Left lung (tissue), 14 donors: ENCODE measurements at places on chromosomes 2 and 18. TPM values are rescaled to one million over a fixed set of nuclear protein-coding genes. Genes with fewer than 3 reads are reported as not detected.

The SRD5A2 gene
- 0.99 TPM for total RNA-seq

DNA sequence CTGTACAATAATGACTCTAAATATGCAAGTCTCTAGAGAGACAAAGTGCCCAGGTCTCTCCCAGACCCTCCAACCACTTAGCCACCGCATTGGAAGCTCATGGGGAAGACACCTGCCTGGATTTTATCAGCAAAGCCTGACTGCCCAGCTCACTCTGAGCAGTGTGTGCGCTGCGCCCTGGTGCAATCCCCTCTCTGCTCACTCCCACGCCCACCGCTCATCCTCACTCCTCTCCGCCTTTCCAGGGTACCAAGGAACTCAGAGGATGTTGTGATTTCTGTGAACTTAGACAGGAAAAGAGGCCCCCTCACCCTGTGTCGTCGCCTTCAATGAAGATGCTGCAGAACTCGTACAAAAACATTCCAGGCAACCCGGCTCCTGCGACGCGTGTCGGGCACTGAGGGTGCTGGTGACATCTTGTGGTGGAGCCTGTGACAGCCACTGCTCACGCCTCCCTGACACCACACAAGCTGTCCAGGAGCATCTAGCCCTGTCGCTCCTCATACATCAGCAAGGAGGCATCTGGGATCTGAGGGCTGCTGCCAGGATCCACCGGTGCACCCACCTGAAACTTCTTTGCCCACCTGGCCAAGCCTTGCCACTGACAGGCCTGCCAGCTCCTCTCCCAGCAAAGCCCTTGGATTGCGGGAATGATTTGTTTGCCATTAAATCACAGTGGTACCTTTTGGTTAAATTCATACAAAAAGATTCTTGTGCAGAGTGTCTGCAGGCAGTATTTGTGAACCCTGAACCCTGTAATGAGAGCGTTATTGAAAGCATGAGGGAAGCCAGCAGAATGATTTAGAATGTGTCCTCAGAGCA lies 220.4 kb downstream of the ZNF516 start:
- H3K27ac ChIP-seq = no peak overlapping the region
- no peaks in the 10 kb centered on the region for H3K36me3 ChIP-seq
- no peaks in the 10 kb centered on the region for H3K27me3 ChIP-seq
- H3K4me3 ChIP-seq = no peak overlapping the region

- no peak overlapping the region for H3K4me3 ChIP-seq
- no peak for DNase-seq
- H3K36me3 ChIP-seq = no peaks in the 10 kb centered on the region
- H3K4me1 ChIP-seq = no peaks in the 10 kb centered on the region
- H3K27ac ChIP-seq = no peak overlapping the region
Observed at GRCh38 chr2:171785450-171785849, 98.2 kb downstream of the DYNC1I2 start.

GRCh38 chr2:54081574-54081973 lies 33.8 kb upstream of the ACYP2 start:
- no peak for DNase-seq
- H3K36me3 ChIP-seq = no peaks in the 10 kb centered on the region
- no peak overlapping the region for H3K4me3 ChIP-seq
- no peak overlapping the region for H3K27ac ChIP-seq
- H3K4me1 ChIP-seq = no peaks in the 10 kb centered on the region

GRCh38 chr2:210620456-210620855 lies 64.1 kb downstream of the CPS1 start:
- DNase-seq = no peak
- H3K27me3 ChIP-seq = no peaks in the 10 kb centered on the region
- H3K4me3 ChIP-seq = no peak overlapping the region
- H3K4me1 ChIP-seq = no peaks in the 10 kb centered on the region
- H3K36me3 ChIP-seq = no peaks in the 10 kb centered on the region

GRCh38 chr2:24857746-24858145 lies 62.3 kb downstream of the ADCY3 start:
- no peak overlapping the region for H3K27ac ChIP-seq
- H3K4me1 ChIP-seq = no peaks in the 10 kb centered on the region
- no peak for DNase-seq

DNA sequence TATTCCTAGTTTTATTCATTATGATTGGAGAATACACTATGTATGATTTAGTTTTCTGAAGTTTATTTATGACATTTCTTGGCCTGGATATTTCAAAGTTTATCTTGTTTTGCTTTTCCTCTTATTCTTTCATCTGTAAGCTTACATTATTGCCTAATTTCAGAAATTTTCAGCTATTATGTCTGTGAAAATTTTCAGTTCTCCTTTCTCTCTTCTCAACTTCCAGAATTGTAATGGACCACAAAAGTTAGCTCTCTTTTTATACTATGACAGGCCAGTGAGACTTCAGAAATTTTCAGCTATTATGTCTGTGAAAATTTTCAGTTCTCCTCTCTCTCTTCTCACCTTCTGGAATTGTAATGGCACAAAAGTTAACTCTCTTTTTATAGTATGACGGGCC lies 97.2 kb upstream of the SCN7A start:
- no peaks in the 10 kb centered on the region for H3K4me1 ChIP-seq
- H3K27ac ChIP-seq = no peak overlapping the region
- H3K27me3 ChIP-seq = no peaks in the 10 kb centered on the region
- DNase-seq = no peak
- H3K4me3 ChIP-seq = no peak overlapping the region
- H3K36me3 ChIP-seq = no peaks in the 10 kb centered on the region

DNA sequence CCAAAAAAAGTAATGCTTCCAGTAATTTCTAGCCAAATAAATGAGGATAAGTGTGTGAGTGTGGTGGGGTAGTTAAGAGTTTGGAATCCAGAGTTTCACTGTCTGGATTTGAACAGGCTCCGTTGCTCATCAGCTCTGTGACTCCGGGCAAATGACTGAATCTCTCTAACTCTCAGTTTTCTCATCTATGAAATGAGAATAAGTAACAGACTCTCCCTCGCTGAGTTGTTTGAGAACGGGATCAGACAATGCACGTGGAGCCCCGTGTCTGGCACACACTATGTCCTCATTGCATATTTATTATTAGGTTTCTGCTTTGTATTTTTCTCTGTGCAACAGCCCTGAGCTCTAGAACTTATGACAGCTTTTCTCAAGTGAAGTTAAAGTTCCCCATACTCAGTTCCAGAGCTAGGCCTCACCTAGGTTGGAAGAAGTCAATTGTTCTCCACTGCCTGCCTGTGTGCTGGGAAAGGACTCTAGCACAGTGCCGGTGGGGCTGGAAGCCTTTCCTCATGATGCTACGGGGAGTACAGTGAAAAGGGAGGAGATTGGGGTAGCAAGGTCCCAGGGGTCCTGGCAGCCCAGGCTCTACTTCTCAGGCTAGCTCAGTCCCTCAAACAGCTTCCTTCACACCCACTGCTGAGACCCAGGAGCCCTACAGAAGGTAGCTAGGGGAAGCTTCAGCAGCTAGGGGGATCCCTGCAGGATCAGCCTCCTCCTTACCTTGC lies 1.7 kb upstream of the ICOS start:
- no peak overlapping the region for H3K27ac ChIP-seq
- H3K4me1 ChIP-seq = no peaks in the 10 kb centered on the region
- H3K27me3 ChIP-seq = no peaks in the 10 kb centered on the region
- no peak for DNase-seq

DNA sequence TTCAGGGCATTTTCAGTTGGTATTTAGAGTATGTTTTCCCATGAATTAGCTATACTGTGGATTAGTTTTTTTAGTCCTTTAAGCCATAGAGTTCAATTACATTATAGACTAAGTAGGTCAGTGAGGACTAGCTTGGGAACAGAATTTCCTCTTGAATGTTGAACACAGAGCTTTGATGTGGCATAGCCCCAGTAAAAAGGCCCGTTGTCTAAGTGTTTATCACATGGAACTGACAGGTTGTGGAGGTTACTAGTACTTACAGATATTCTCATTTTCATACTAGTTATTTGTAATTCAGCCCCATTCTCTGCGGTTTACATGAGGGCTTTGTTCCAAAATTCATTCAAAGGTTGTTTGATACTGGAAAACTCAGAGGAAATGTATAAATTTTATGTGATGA lies 6.2 kb downstream of the INSIG2 start:
- peaks cover 67% of the 10 kb centered on the region for H3K4me1 ChIP-seq
- no peak for DNase-seq
- H3K4me3 ChIP-seq = no peak overlapping the region
- no peaks in the 10 kb centered on the region for H3K27me3 ChIP-seq
- H3K27ac ChIP-seq = no peak overlapping the region

DNA sequence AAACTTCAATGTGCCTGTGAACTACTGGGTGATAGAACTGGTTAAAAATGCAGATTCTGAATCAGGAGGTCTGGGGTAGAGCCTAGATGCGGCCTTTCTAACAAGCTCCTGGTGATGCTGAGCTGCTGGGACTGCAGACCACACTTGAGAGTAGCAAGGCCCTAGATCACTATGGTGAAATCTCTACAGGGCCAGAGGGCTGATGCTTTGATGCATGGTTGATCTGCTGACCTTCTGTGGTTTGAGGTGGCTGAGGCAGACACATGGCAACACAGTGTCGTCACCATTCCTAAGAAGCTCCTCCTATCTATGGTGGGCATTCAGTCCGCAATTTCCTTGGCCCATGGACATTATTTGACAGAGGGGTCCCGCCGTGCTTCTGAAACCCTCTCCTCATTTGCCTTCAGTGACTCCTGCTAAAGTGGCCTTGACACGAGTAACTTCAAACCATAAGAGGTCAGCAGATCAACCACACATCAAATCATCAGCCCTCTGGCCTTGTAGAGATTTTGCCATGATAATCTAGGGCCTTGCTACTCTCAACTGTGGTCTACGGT lies 19.8 kb downstream of the CCDC68 start:
- no peaks in the 10 kb centered on the region for H3K36me3 ChIP-seq
- no peaks in the 10 kb centered on the region for H3K27me3 ChIP-seq
- H3K4me3 ChIP-seq = no peak overlapping the region
- H3K27ac ChIP-seq = no peak overlapping the region
- H3K4me1 ChIP-seq = peaks cover 1% of the 10 kb centered on the region
- no peak for DNase-seq
